ENCODE measurements at places on chromosomes 2 and 18. TPM values are rescaled to one million over a fixed set of nuclear protein-coding genes. Genes with fewer than 3 reads are reported as not detected.

DNA sequence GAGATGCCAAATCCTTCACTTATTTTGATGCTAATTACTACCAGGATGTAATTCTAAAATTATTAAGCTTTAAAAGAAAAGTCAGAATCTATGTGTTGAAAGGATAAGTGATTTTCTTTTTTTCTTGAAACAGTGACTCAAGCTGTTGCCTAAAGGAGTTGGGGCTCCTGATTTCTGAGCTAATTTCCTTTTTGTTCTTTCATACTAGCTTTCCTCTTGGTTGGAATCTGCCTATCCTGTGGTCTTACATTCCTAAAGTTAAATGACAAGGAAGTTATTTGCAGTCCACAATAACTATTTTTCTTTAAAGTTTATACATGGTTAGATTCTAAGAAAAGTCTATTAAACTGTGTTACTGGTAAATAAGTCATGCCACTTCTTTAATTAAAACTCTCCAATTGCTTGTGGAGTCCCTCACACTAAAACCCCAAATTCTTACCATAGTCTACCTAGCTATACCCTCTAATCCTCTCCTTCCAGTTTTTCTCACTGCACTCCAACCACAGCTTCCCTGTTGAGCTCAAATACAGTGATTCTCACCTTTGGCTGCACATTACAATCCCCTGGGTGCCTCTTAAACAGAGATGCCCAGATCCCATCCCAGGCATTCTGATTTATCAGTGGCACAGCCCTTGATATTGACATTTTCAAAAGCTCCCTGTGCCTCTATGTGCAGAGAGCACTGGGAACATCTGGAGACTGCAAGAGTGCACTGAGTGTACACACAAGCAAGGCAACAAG is 63.3 kb upstream of the EFEMP1 start:
- no peak for DNase-seq

DNA sequence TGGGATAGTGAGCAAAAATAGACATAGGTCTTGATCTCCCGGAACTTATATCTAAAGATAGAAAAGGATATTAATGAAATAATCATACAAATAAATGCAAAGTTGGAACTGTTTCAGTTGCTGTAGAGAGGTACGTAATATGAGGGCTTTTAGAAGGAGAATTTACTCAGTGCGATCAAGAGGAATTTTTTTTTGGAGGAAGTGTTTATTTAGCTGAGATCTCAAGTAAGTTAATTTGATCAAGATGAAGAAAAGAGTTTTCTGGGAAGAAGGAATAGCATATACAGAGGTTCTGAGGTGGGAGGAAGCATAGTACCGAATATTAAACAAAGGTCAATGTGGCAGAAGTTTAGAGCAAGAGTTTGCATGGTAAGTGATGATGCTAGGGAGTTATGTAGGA is 11.3 kb downstream of the MBD5 start:
- DNase-seq = no peak

FER1L5 gene
- polyA plus RNA-seq = 2.7 TPM

FOXD4L1 gene
- 0.19 TPM for polyA plus RNA-seq

DNA sequence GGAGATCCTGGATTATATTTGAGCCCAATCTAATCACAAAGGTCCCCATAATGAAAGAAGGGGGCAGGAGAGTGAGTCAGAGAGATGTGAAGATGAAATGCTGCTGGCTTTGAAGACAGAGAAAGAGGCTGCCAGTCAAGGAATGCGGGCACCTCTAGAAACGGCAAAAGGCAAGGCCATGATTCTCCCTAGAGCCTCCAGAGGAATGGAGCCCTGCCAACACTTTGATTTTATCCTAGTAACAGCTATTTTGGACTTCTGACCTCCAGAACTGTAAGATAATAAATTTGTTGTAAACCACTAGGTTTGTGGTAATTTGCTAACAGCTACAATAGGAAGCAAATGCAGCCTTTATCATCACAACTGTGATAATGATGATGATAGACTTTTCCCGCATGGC is 32.9 kb downstream of the LBH start:
- DNase-seq = no peak

GRCh38 chr2:1843646-1844045 is 99.3 kb upstream of the PXDN start:
- DNase-seq = no peak

DNA sequence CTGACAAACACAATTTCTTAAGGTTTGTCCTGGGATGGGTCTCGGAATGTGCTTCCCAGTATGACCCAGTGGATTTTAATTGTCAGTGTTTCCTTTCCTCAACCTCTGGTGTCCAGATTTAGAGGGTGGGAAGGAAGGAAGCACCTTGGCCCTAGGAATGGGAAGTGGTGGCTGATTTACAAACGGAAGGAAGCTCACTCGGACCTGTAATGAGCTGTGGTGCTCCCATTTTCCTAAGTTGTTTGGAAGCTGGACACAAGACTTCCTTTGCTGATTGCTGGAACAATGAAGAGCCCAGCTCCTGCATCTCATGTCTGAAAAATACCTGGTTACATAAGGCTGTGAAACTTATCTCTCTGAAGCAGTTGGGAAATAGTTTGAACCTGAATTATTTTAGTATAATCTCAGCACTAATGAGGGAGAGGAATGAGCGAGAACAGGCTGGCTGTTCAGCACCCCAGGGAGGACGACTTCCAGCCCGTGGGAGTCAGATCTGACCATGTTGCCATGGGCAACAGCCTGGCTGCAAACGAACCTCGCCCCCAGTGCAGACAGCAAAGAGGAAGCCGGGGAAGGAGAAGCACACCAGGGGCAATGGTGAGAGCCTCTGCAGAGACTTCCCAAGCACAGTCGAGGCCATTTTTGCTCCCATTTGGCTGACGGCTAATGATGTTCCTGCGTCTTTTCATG is 74.4 kb upstream of the ASB18 start:
- DNase-seq = peak; percentile 34

DNA sequence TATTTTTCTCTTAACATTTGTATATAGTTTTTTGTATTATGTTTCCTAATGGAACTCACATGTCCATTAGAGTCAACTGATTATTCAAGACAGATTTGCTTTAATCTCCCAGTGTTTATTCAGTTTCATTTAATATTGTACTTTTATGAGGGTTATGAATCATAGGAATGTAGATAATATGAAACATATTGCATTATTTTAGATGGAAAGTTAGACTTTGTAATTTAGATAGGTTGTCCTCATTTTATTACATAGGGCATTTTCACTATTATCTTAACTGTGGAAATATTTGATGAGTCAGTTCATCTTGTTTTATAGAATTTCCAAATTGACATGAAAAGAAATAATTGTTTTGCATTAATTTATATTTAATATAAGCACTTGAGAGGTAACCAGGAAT is 240.8 kb downstream of the PLCL1 start:
- DNase-seq = no peak
